ENCODE measurements at places on chromosomes 11 and 22. TPM values are rescaled to one million over a fixed set of nuclear protein-coding genes. Genes with fewer than 3 reads are reported as not detected.

GRCh38 chr11:19366992-19367709 lies 126.4 kb upstream of the E2F8 start:
- no peak for DNase-seq

- DNase-seq: no peak
Observed at GRCh38 chr11:93907901-93908300, 57.5 kb upstream of the VSTM5 start.

- peak; percentile 86 for DNase-seq
Observed at GRCh38 chr22:42688241-42689211, 32.1 kb downstream of the A4GALT start.

Gene OR52R1
- total RNA-seq: not detected
